Left forelimb (tissue), 1 donor: ENCODE measurements at places on chromosomes 3 and 15.

GRCh38 chr3:122969585-122970469 is 57.7 kb downstream of the SEMA5B start:
- no peak for DNase-seq

DNA sequence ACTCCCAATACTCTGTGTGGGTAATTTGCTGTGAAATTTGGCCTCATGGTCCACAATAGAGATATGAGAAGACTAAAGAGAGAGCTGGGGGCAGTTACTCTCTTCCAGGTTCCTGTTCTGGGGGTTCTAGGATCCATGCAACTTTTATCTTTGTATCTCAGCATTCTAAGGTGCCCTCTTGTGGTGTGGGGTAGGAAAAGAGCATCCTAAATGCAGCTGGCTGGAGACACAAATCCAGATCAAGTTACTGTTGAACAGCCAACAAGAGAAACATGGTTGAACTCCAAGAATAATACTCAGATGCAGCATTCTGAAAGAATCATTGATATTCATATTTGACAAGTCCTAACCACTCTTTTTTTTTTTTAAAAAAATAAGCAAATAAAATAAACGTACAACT is 238.2 kb downstream of the GREM1 start:
- no peak for DNase-seq

DNA sequence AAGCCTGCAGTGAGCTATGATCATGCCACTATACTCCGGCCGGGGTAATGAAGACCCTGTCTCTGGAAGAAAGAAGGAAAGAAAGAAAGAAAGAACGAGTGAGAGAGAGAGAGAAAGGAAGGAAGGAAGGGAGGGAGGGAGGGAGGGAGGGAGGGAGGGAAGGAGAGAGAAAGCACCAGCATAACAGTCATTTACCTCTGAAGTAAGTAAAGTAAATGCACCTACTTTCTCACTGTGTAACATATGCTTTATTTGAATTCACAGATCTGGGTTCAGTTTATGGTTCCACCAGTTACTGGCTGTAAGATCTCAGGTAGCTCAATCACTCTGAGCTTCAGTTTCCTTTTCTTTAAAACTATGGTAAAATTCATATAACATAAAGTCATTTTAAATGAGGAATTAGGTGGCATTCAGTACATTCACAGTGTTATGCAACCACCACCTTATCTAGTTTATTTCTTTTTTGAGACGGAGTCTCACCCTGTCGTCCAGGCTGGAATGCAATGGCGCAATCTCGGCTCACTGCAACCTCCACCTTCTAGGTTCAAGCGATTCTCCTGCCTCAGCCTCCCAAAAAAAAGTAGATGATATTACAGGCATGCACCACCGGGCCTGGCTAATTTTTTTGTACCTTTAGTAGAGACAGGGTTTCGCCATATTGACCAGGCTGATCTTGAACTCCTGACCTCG is 16.1 kb upstream of the RAD54L2 start:
- no peak for DNase-seq

DNA sequence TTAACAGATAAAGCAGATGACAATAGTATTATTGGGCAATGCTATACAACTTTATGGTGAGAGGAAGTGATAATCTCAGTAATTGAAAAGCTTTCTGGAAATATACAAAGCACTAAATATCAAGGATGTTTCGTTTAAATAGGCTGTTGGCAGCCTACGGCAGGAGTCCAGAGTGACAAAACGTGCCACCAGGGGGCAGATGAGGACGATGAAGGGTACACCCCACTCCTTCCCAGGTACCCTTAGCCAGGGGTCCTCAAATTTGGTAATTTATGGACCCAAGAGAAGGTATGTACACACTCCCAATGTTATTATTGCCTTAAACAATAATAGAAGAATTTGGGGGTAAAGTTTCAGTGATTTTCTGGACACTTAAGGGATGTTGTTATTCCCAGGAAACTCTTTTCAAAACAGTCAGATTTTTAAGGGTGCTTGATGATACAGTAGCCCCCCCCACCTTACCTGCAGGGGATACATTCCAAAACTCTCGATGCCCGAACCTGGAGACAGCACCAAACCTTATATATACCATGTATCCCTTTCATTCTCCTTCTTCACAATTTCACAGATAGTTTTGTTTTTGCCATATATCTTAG is 1.4 kb upstream of the MAGEL2 start:
- DNase-seq = no peak

DNA sequence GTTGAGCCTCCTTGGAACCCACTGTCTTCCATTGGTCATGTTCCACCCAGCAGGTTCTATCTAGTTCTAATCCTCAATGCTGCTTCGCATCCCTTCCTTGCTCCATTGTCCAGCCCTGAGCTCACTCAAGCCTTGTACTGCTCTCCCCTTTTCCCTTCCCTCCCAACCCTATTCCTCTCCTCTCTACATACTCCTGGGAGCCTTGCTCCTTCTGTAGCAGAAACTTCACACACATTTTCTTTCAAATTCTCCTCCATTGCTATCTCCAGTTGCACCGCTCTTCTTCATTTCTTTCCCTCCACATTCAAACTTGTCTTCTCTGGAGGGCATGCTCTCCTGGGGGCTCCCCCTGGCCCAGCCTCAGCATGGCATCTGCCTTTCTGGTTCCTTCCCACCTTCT is 14.5 kb downstream of the NR1I2 start:
- DNase-seq = no peak

DNA sequence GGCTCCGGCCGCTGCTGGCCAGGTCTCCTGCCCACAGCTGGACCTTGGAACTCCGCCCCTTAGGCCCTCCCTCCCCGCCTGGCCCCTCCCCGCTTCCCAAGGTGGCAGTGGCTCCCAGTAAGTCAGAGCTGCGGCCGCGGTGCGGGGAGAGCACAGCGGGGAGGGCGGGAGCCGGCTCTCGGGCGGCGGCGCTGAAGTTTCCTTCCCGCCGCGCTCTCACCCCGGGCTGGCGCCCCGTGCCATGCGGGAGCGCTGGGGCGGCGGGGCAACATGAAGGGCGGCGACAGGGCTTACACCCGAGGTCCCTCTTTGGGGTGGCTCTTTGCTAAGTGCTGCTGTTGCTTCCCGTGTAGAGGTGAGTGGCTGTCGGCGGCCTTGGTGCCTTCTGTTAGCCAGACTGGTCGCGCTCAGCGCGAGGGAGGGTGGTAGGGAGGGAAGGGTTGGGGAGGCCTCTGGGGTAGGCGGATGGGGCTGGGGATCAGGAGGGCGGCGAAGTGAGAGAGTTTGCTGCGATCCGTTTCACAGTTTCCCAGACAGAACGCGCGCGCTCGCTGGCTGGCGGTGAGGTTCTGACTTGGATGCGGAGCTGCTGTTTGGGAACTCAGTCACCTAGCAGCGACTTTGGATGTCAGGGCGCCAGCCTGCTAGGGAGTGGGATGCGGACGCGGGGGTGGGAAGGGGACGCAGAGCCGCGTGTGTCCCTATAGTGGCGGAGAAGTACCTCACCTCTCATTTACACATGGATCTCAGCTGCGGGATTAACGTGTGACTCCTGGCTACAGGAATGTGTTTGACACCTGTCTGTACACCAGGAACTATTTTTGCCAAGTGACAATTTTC is 145.5 kb upstream of the UMPS start:
- DNase-seq = peak; percentile 74

DNA sequence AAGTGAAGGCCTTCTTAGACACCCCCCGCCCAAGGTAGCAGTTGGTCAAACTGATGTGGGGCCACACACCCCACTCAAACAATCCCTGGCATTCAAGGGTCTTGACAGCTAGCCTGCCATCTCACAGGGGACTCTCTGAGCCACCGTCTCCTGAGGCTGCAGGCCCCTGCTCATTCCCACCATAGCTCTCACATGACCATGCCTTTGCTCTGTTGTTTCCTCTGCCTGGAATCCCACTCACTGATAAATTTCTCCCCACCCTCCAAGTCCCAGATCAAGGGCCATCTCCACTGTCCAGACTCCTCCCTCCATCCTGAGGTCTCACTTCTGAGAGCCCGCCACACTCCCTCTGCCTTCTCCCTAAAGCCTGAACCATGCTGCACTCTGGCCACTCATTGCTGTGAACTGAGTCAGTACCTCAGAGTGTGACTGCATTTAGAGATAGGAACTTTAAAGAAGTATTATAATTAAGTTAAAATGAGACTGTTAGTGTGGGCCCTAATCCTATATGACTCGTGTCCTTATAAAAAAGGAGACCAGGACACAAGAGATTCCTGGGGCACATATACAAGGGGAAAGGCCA is 10.0 kb downstream of the WNT7A start:
- no peak for DNase-seq

GRCh38 chr15:27769652-27770051 is 329.5 kb downstream of the OCA2 start:
- DNase-seq = no peak

- no peak for DNase-seq
These were observed 188.1 kb downstream of the CHST2 start for GRCh38 chr3:143307613-143308183.

GRCh38 chr15:96073908-96074307 is 256.6 kb upstream of the NR2F2 start:
- no peak for DNase-seq

DNA sequence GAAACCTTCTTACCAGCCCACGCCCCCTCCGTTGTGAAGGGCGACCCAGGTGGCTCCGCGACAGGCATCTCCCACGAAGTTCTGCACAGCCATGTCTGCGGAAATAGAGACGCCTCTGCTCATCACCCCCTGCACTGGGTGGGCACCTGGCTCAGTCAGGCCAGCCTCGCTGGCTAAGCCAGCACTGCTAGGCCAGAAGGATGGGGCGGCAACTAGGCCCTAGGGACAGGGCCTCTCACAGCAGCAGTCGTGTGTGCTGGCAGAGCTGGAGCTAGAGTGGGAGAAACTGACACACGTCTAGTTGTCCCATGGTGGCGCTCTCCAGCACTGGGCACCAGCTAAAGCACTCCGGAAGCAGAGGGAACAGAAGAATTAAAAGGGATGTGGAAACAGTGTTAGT is 12.5 kb upstream of the ZXDC start:
- DNase-seq = no peak

GRCh38 chr3:35305406-35305805 is 333.9 kb upstream of the ARPP21 start:
- DNase-seq = no peak

DNA sequence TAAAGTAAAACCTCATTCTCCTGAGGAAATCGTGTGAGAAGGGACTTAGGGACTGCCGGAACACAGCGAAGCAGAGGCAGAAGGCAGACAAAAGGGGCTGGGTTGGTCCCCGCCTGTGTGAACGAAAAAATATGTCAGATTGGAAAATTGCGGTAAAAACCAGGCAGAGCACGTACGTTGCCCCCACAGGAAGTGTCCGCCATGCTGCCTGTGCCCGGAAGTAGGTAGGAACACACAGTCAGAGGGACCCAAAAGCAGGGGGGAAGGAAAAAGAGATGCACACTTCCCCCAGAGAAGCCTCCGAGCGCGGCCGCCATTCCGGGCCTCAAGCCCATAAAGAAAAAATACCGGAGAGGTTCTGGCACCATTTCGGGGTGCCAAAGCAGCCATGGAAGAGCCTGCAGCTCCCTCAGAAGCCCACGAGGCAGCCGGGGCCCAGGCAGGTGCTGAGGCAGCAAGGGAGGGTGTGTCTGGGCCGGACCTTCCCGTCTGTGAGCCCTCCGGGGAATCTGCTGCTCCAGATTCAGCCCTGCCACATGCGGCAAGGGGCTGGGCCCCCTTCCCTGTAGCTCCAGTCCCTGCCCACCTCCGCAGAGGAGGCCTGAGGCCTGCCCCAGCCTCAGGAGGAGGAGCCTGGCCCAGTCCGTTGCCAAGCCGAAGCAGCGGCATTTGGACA is at the start of gene MKRN3:
MKRN3 (plus strand) TSS at position 280 of the 676 bp plus-strand sequence; CDS start at position 389, 109 bp downstream.
- no peak for DNase-seq

DNA sequence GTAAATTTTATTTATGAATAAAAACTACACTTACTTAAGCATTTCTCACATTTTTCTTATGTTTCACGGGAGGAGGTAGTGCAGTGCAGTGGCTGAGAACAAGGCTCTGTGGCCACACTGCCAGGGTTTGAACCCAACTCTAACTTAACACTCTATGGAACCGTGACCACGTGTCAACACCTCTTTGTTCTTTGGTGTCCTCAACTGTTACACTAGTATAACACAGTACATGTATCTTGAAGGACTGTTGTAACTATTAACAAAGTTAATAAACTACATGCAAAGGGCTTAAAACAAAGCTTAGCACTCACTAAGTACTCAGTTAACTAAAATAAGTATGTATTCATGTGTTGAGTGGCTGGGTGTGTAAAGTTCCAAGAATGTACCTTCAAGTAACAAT is 19.5 kb downstream of the CD47 start:
- DNase-seq = no peak

DNA sequence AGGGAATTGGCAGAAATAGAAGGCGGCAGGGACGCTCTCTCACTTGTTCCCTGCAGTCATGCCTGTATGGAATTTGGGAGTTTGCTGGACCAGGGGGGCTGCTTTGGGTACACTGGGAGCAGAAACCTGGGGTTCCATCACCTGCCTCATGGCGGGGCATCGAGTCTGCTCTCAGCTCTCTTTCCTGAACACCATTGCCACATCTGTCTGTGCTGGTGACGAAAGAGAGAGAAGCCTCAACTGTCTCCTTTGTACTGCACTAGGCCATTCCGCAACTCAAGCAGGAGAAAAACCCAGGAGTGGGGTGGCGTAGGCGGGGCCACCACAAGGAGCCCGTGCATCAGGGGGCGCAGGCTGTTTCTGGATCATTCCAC is 14.0 kb downstream of the TMEM158 start:
- DNase-seq = no peak

- no peak for DNase-seq
These were observed 200.0 kb upstream of the CBLB start for GRCh38 chr3:106068795-106069194.

GRCh38 chr3:117304681-117305080 is 595.1 kb downstream of the TUSC7 start:
- no peak for DNase-seq

- DNase-seq = peak; percentile 68
These were observed 603 bp downstream of the SCAPER start for GRCh38 chr15:76904461-76905012.

- no peak for DNase-seq
These were observed 39.6 kb downstream of the TMEM266 start for GRCh38 chr15:76099388-76099787.

DNA sequence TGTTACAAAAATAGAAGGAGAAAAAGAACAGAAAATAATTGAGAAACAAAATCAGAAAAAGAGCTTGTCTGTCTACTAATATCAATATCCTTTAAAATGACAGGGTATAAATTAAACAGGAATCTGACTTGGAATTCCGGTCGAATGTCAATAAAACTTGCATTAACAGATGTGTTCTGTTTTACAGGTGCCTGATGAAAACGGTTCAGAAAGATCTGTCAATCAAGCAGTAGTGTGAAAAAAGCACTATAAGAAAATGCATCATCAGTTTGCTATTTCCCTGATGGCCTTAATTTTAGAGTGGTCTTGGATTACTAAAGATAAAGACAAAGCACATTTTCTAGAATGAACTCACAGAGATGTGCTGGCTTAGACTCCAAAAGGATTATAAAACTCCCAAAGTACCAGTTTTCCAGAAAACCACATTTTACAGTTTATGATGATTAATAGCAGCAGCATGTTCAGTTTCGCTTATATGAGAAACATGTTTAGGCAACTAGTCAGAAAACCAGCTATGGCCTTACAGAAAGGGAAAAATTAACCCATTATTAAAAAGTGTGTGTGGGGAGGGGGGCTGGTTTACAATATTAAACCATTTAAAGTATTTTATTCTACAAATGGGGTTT is 8.2 kb upstream of the C3orf38 start:
- no peak for DNase-seq

- DNase-seq = no peak
These were observed 5.2 kb downstream of the SST start for GRCh38 chr3:187665010-187665409.

GRCh38 chr3:126078866-126079265 is 5.1 kb downstream of the SLC41A3 start:
- DNase-seq = no peak

- DNase-seq = no peak
These were observed 47.8 kb downstream of the DAPK2 start for GRCh38 chr15:63998489-63998888.

GRCh38 chr3:181629029-181629428 is 82.7 kb upstream of the SOX2 start:
- DNase-seq = no peak
